ENCODE measurements at places on chromosomes 5 and 9.

DNA sequence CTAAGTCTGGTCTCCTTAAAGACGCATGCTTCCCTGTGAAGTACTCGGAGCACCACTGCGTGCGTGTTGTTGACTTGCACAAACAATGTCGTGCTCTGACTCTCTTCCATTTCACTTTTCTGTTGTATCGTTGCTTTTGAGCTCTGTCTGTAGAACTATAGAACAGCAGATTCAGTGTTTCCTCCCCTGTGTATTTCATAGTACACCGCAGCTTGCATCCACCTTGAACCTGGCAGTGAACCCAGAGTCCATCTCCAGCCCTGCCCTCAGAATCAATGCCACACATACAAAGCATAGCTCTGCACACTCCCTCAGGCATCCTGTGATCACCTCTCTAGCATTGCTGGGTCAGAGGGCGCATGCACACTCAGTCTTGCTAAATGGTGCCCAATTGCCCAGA, 37.2 kb upstream of the ADAMTS2 start:
- no peak for DNase-seq

DNA sequence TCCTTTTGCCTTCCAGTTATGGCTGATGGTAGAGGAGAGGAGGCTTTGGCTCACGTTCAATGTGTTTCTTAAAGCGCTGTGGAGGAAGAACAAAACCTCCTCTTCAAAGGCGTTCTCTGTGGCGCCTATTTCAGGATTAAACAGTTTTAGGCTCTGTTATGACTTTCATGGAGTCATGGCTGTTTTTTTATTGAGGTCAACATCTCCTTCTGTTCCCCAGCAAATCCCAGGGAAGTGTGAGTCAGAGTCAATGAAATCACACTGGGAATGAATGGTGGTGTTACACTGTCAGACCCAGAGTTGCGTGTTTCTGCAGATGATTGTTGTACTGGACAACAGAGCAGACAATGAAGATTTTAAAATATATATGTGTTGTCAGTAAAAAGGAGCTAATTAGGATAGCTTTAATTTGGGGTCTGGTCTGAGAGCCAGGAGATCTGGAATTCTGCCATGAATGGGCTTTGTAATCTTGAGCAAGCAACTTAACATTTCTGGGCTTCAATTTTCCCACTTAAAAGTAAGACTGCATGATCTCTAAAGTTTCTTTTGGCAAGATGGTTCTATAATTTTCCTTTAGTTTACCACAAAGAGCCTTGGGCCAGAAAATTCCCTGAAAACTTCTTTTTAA, 240.7 kb downstream of the CSNK1G3 start:
- no peak for DNase-seq

DNA sequence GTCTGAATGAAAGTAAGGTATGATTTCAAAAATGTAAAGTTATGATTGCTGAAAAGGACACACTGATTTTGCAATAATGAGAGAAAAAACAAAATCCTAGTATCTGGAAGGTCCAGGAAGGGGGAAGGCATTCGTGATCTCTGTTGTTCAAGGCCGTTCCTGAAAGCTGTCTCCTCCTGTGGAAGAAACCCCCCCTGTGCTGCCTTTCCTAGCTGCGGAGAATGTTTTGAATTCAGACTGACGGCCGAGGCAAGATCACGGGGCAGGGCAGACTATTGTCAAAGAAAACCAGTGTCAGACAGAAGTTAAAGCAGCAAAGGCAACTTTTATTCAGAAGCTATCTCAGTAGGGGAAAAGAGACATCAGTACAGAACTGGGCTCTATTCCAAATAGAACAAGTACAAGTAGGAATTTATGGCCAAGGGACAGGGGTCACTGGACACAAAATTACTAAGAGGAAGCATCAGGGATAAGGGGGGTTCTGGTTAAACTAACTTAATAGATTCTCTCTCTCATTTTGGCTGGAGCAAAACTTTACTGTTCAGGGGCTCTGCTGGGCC, 61.9 kb upstream of the IGFBPL1 start:
- DNase-seq, result no peak

GRCh38 chr9:135265931-135266330, 178.5 kb downstream of the OLFM1 start:
- no peak for DNase-seq

DNA sequence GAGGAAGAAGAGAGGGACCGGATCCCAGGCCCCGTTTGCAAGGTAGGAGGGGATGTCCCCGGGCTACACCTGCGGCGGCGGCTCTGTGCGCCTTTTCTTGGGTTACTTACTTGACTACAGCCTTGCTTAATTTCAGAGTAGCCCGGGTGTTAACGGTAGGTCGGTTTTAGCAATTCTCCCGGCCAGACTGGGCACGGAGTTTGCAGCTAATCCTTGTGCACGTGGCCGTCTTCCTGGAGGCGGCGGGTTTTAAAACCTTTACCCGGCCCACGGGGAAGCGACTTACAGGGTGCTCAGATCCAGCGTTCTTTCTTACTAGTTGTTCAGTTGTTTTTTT, 313 bp downstream of the BRIX1 start:
- DNase-seq, result peak; percentile 13
